ENCODE measurements at places on chromosomes 2 and 18.

DNA sequence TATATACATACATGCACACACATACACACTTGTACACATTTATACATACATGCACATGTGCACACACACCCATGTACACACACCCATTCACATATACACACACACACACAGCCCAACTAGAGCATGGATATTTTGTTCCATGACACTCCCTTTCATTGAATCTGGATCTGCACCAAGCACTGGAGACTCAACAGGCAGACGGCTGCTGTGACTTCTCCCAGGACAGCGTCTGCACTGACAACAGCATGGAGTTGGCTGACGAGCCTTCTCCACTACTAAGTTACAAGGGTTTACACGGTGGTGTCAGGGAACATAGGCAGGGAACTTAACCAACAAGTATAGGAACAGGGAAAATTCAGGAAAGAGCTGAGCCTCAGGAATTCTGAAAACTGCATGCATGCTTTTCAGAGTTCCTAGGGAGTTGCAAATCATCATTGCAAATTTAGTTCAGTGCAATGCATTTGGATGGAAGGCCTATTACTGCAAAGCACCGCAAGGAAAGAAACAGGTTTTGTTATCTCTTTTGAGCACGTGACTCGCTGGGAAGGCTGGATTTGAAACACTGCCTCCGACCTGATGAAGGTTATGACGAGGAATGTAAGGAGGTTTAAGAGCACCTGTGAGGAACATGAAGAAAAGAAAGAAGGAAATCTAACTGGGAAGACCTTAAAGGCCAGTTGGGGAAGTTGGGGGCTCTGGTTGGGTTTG, 35.9 kb downstream of the TMEM18 start:
- no peak for DNase-seq

GRCh38 chr2:3759761-3760160, 56.4 kb downstream of the DCDC2C start:
- no peak for DNase-seq

DNA sequence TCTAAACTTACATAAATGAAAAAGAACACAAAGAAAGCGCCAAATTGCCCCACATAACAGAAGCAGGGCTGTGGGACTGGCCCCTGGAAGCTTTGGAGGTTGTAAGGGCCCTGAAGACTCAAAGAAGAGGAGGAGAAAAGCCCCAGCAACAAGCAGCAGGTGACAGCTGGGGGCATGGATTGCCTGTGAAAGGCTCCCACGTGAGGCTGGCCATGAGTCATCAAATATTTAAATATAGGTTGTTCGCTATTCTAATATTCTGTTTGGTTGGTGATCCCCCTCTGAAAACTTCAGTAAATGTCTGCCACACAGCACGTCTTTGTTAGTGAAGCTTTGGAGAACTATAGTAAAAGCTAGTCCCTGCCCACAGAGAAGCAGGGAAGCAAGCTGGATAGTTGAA, 132.4 kb downstream of the MREG start:
- DNase-seq = no peak

DNA sequence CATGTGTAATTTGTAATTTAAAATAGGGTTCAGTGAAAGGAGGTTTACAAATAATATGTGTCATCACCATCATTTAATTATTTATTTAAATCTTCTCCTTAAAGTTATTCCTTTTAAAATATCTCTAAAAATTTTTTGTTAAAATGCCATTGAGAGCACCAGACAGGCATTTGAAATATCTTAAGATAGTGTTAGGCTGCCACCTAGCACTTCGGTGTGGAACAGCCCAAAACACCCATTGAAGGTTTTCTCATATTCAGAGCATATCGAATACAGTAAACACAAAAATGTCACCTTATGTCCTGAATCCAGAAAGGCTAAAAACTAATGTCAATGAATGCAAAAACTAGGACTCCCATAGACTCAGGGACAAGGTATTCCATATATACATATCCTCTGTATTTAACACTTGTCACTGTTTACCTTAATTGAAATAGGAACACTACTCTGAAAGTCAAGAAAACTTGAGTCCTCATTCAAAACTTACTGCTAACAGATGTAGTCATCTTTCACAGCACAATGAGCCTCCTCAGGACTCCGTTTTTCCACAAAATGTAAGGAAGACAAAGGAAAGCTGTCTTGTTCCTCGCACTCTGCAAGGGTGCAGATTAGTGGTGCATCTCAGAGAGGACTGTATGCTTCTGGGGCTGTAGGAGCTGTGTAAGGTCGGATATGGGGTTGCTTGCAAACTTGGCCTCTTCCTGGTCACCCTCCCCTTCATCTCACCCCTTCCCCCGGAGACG, 329.5 kb downstream of the PAX3 start:
- DNase-seq = no peak

- no peak for DNase-seq
Measured at GRCh38 chr2:136206613-136207012, 88.7 kb upstream of the CXCR4 start.

DNA sequence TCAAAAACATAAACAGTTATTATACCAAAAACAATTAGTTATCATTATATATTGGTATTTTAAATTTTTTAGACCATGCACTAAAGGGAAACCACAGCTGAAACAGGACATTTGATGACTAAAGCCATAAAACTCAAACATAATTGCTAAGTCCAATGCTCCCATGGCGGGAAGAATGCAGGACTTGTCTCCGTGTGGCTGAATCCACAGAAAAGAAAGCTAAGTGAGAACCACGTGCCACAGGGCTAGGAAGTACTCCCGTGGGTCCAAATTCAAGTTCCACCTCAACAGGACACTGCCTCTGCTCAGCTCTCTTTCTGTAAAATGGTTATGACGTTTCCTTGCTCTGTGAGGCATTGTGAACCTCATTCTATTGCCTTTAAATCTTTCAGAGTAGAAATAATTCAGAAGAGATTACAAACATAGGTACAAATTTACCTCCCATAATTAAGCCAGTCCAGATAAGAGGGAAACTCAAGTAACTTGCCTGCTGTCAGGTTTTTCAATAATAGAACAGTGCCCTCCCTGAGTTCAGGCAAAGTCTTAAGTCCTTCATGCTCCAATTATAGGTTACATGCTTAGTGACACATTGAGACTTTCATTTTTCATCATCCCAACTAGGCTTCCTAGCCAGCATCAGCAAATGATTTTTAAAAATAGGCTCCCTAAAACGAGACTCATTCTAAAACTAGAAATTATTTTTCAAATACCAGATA, 36.7 kb downstream of the FTCDNL1 start:
- no peak for DNase-seq

All from activated T-helper 1 cell treated with Interleukin-2 at 50 U/mL for 16 hours (primary cell).